Heart left ventricle (tissue), 16 donors: ENCODE measurements at places on chromosomes 16 and 17. TPM values are rescaled to one million over a fixed set of nuclear protein-coding genes. Genes with fewer than 3 reads are reported as not detected.
A peak's percentile ranks its signal among the peaks of the same experiment; 100 is the strongest.

DNA sequence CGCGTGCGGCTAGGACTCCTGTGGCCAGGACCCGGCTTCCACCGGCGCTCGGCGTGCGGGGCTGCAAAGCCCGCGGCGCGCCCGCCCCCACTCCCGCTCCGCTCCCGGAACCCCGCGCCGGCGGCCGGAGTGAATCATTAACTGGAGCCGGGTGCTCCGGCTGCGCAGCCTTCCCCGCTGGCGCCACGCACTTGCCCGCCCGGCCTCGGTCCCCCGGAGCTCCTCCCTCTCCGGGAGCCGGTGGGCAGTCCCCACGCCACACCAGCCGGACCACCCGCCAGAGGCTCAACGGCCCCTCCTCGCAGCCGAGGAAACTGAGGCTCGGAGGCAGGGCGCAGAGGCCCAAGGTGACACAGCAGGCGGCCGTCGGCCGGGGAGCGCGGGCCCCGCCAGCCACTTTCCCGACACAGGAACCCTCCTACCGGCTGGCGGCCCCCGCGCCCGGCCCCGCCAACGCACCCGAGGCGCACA lies 580 bp downstream of the BCAR1 start:
- no peak for DNase-seq

GRCh38 chr16:84940670-84941551 lies 70.4 kb downstream of the ZDHHC7 start:
- DNase-seq, result no peak

GRCh38 chr16:11151156-11151884 lies 104.7 kb downstream of the SOCS1 start:
- no peak for DNase-seq

DNA sequence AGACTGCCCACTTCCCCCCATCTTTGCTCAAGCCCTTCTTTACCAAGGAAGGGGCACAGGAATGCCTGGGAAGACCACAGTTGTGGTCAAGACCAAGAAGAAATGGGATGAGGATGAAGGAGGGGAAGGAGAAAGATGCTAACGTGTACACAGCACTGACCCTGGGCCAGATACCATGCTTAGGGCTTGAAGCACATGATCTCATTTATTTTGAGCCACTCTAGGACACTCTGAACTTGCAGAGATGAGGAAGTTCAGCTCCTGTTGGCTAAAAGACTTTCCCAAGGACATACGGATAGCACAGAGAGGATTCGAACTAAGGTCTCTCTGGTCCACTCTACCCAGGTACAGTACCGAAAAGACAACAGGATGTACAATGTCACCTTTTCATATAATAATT lies 42.6 kb downstream of the PIK3R5 start:
- DNase-seq, result peak; percentile 28

Gene PAQR4
- total RNA-seq, result 9.7 TPM
